ENCODE measurements at places on chromosomes 7 and 10. TPM values are rescaled to one million over a fixed set of nuclear protein-coding genes. Genes with fewer than 3 reads are reported as not detected.

The GJC3 gene
- not detected for total RNA-seq

The NEUROG3 gene
- total RNA-seq = not detected

The MYH16 gene
- total RNA-seq = 0.30 TPM

The MEOX2 gene
- total RNA-seq = 3.2 TPM

The FAM20C gene
- total RNA-seq = 7.6 TPM

The CBLL1 gene
- total RNA-seq = 20.1 TPM

The FMC1 gene
- 12.6 TPM for total RNA-seq

The VIPR2 gene
- not detected for total RNA-seq

The ZNF503 gene
- total RNA-seq = 1.4 TPM

The SPDYE18 gene
- under 0.01 TPM for total RNA-seq

The UNC5B gene
- 10.6 TPM for total RNA-seq

The CNPY1 gene
- not detected for total RNA-seq

The SPDYE16 gene
- total RNA-seq = not detected

The ANKRD61 gene
- total RNA-seq = not detected

The CPA2 gene
- not detected for total RNA-seq

The NPTX2 gene
- total RNA-seq = 0.91 TPM

The PTN gene
- total RNA-seq = 0.91 TPM

The CLDN3 gene
- 0.32 TPM for total RNA-seq

The PIK3AP1 gene
- total RNA-seq = 0.32 TPM

The PNLIPRP1 gene
- not detected for total RNA-seq

The SUN3 gene
- not detected for total RNA-seq

The TMEM196 gene
- not detected for total RNA-seq

The HECW1 gene
- total RNA-seq = not detected

The FAM25C gene
- total RNA-seq = not detected

The PBLD gene
- 3.5 TPM for total RNA-seq

The CCDC172 gene
- total RNA-seq = not detected
